ENCODE measurements at places on chromosomes 7 and 10. TPM values are rescaled to one million over a fixed set of nuclear protein-coding genes. Genes with fewer than 3 reads are reported as not detected.
A peak's percentile ranks its signal among the peaks of the same experiment; 100 is the strongest.

Gene PARG
- 43.6 TPM for total RNA-seq

Gene RNF148
- not detected for total RNA-seq

Gene ATOH7
- not detected for total RNA-seq

Gene KNDC1
- total RNA-seq = 0.49 TPM

Gene TEX47
- not detected for total RNA-seq

Gene CPVL
- total RNA-seq = 1.4 TPM

Gene EMX2
- not detected for total RNA-seq

GRCh38 chr10:78846760-78847159 lies 222.0 kb upstream of the ZMIZ1 start:
- no peak for DNase-seq
- no peaks in the 10 kb centered on the region for H3K4me1 ChIP-seq
- H3K36me3 ChIP-seq = no peaks in the 10 kb centered on the region
- H3K27ac ChIP-seq = no peak overlapping the region
- no peak overlapping the region for H3K4me3 ChIP-seq
- no peaks in the 10 kb centered on the region for H3K27me3 ChIP-seq

GRCh38 chr7:101722247-101722646 lies 93.2 kb upstream of the MYL10 start:
- H3K27ac ChIP-seq = no peak overlapping the region
- H3K4me3 ChIP-seq = no peak overlapping the region
- H3K4me1 ChIP-seq = peaks cover 5% of the 10 kb centered on the region
- no peaks in the 10 kb centered on the region for H3K36me3 ChIP-seq

DNA sequence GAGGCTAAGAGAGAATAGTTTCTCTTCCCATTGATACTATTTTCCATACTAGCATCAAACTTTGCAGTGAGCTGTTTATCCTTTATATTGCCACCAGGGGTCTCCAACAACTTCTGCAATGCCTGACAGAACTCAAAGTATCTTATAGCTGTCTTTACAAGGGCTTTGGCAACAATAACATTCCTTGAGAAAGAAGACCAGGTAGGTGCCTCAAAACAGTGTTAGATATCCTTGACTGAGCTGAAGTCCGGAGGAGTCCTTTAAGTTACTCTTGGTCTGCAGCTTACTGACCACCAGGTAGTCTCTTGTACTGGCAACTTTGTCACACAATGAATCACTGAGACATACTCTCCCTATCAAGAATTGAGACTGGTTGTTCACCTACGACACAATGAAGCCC lies 30.0 kb upstream of the TES start:
- no peak overlapping the region for H3K27ac ChIP-seq

DNA sequence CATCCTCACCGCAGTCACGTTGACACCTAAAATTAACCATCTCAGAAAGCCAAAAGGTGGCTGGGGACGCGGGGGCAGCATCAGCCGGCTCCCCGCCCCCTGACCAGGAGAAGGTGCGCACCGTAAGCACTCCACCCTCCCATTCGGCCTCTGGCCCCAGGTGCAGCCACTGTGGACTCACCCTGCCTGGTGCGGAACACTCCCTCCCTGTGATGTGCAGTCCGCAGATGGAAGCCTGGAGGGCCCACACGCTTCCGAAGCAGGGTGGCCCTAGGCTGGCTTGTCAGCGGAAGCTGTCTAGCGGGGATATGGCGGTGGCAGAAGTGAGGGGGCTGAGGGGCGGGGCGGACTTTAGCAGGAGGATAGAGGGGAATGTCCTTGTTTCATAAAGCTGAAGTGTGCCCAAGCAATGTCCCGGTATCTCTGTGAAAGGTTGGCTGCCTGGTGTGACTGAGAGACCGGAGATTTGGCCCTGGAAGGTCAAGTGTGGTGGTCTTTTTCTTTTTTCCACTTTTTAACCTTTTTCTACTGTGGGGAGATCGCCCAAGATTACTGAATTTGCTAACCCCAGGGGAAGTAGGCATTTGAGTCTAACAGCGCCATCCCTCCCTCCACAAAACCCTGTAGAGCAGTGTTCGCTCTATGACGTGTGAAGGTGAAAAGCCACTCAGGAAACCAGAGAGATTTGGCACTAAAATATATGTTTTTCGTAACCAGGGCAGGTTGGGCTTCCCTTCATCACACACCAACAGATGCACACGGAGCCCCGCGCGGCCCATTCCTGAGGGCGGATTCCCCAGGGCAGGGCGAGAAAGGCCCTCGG lies 74.7 kb downstream of the CXCL12 start:
- H3K36me3 ChIP-seq = no peaks in the 10 kb centered on the region
- peak overlapping the region; percentile 57 for H3K4me3 ChIP-seq
- peaks cover 14% of the 10 kb centered on the region for H3K27me3 ChIP-seq
- no peak overlapping the region for H3K27ac ChIP-seq
- H3K4me1 ChIP-seq = peaks cover 13% of the 10 kb centered on the region

- H3K4me3 ChIP-seq = no peak overlapping the region
- no peaks in the 10 kb centered on the region for H3K36me3 ChIP-seq
- no peak overlapping the region for H3K27ac ChIP-seq
- no peaks in the 10 kb centered on the region for H3K4me1 ChIP-seq
- DNase-seq = no peak
- H3K27me3 ChIP-seq = no peaks in the 10 kb centered on the region
Observed at GRCh38 chr10:71077143-71077581, 135.2 kb upstream of the UNC5B start.

- peaks cover 6% of the 10 kb centered on the region for H3K27me3 ChIP-seq
- no peaks in the 10 kb centered on the region for H3K36me3 ChIP-seq
- H3K4me3 ChIP-seq = no peak overlapping the region
Observed at GRCh38 chr7:142030848-142031247, 35.2 kb downstream of the MGAM start.

DNA sequence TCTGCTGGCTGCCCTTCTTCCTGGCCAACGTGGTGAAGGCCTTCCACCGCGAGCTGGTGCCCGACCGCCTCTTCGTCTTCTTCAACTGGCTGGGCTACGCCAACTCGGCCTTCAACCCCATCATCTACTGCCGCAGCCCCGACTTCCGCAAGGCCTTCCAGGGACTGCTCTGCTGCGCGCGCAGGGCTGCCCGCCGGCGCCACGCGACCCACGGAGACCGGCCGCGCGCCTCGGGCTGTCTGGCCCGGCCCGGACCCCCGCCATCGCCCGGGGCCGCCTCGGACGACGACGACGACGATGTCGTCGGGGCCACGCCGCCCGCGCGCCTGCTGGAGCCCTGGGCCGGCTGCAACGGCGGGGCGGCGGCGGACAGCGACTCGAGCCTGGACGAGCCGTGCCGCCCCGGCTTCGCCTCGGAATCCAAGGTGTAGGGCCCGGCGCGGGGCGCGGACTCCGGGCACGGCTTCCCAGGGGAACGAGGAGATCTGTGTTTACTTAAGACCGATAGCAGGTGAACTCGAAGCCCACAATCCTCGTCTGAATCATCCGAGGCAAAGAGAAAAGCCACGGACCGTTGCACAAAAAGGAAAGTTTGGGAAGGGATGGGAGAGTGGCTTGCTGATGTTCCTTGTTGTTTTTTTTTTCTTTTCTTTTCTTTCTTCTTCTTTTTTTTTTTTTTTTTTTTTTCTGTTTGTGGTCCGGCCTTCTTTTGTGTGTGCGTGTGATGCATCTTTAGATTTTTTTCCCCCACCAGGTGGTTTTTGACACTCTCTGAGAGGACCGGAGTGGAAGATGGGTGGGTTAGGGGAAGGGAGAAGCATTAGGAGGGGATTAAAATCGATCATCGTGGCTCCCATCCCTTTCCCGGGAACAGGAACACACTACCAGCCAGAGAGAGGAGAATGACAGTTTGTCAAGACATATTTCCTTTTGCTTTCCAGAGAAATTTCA lies 1.7 kb downstream of the ADRB1 start:
- H3K4me3 ChIP-seq = peak overlapping the region; percentile 77
- peaks cover 51% of the 10 kb centered on the region for H3K27me3 ChIP-seq
- H3K36me3 ChIP-seq = peaks cover 4% of the 10 kb centered on the region
- H3K4me1 ChIP-seq = peaks cover 5% of the 10 kb centered on the region
- DNase-seq = no peak

DNA sequence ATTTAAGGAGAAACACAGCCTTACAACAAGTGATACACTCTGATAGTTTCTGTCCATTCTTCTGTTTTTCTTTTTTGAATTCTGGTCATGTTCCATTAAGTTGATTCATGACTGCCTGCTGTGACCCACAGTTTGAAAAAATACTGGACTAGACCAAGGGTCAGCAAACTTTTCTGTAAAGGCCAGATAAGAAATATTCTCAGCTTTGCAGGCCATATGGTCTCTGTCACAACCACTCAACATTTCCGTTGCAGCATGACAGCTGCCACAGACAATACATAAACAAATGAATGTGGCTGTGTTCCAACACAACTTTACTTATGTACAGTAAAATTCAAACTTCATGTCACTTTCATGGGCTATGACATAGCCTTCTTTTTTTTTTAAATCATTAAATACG lies 156.7 kb downstream of the PLXNA4 start:
- H3K27ac ChIP-seq = no peak overlapping the region
- peaks cover 6% of the 10 kb centered on the region for H3K4me1 ChIP-seq

- no peaks in the 10 kb centered on the region for H3K36me3 ChIP-seq
- no peaks in the 10 kb centered on the region for H3K27me3 ChIP-seq
- no peak for DNase-seq
- no peak overlapping the region for H3K4me3 ChIP-seq
Observed at GRCh38 chr7:21767300-21767900, 178.3 kb downstream of the CDCA7L start.
